IPS DF 6.9 (cell line): ENCODE measurements at places on chromosomes 6 and 20.
A peak's percentile ranks its signal among the peaks of the same experiment; 100 is the strongest.

DNA sequence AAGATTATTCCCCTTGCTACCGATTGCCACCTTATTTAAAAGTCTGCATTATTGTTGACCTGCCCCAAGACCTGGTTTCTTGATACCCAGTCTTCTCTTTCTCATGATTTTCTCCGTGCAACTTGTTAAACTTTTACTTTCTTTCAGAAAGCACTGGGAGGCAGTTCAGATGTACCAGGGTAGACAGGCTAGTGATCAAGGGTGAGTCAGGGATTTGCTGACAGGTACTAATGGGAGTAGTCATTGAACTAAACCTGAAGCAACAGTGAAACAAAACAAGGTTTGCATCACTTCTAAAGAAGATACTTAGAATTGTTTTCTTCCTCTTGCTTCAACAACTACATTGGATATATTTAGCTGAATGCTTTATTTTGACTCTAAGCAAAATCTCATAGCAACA, 124.4 kb downstream of the KCNQ5 start:
- no peaks in the 10 kb centered on the region for H3K27me3 ChIP-seq
- H3K4me3 ChIP-seq: no peak overlapping the region
- no peak overlapping the region for H3K27ac ChIP-seq
- H3K4me1 ChIP-seq: no peaks in the 10 kb centered on the region
- no peak for DNase-seq

DNA sequence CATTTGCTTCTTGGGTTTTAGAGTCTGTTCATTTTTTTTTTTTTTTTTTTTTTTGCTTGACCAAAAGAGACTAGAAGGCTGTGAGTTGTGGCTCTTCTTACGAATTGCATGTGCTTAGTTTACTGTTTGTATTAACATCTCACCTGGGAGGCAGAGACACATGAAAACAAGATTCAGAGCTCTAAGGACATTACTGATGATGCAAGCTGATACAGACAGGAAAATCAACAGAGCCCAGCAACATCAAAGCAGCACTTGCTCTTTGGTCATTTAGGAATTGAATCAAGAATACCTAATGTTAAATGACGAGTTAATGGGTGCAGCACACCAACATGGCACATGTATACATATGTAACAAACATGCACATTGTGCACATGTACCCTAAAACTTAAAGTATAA, 55.7 kb upstream of the HS3ST5 start:
- no peaks in the 10 kb centered on the region for H3K27me3 ChIP-seq
- no peak overlapping the region for H3K4me3 ChIP-seq
- H3K27ac ChIP-seq: no peak overlapping the region
- no peak for DNase-seq

- H3K4me1 ChIP-seq: no peaks in the 10 kb centered on the region
- no peaks in the 10 kb centered on the region for H3K36me3 ChIP-seq
- H3K27ac ChIP-seq: no peak overlapping the region
- H3K27me3 ChIP-seq: no peaks in the 10 kb centered on the region
- H3K4me3 ChIP-seq: no peak overlapping the region
These were observed 423.8 kb upstream of the ID4 start for GRCh38 chr6:19413323-19413722.

DNA sequence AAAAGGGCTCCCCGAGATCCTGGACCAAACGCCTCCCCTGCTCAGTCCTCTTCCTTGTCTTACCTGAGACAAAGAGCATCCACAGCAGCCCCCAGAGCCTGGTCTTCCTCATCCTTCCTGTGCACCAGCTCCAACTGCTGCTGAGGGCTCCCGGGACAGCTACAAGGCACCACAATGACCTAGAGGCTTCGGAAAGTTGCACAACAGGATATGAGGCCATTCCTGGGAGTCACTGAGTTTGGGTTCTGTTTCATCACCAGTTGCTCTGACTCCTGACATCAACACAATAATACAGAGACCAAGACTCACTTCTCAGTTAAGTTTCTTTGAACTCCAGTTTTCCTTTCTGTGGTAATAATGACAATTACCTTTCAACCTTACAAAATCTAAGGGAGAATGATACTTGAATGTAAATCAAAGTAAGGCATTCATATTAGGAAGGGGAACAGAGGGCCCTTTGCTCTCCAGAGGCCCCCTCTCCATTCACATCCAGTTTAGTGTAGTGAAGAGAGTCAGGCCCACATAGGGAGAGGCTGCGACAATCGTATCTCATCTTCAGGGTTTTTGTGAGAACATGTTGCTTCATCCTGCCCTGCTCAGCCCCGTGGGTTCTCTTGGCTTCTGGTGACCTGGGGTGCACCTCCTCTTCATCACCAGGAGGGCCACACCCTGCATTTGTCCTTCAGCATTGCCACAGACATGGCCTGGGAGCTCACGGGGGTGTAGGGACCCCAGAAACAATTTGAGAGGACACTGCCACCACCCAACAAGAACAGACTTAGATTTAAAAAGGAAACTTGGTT, at the start of gene TREM1:
TSS of gene TREM1 (minus strand) at position 139 of the 803 bp plus-strand sequence. CDS start at position 112, 27 bp downstream.
- DNase-seq: no peak
- H3K36me3 ChIP-seq: no peaks in the 10 kb centered on the region
- no peak within 1 kb of the TSS for H3K27ac ChIP-seq
- H3K27me3 ChIP-seq: peaks cover 2% of the 10 kb centered on the region; the same call in 1 of the 2 replicates
- no peaks in the 10 kb centered on the region for H3K4me1 ChIP-seq
- no peak within 1 kb of the TSS for H3K4me3 ChIP-seq

DNA sequence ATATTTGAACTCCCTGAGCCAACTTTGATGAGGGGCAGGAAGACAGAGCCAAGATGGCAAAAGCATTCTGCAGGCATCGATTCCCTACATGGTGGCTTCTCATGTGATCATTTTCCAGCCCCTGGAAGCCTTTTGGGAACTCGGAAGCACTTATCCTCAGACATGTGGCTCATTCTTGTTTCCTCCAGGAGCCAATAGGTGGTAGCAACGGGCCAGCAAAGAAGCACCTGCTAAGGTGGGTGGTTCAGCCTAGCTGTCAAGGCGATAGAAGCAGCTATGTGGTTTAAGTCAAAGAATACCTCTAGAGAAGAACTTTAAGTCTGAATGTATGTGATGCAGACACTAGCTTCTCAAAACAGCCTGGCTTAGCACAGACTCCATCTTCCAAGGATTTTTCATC, 64.9 kb upstream of the PAX1 start:
- H3K27me3 ChIP-seq: no peaks in the 10 kb centered on the region
- H3K27ac ChIP-seq: no peak overlapping the region
- no peaks in the 10 kb centered on the region for H3K36me3 ChIP-seq
- peak; percentile 31 for DNase-seq
- no peaks in the 10 kb centered on the region for H3K4me1 ChIP-seq

- DNase-seq: no peak
- no peaks in the 10 kb centered on the region for H3K36me3 ChIP-seq
- H3K27ac ChIP-seq: no peak overlapping the region
These were observed 9.5 kb upstream of the ATRN start for GRCh38 chr20:3461211-3461771.

GRCh38 chr6:63180367-63180766, 30.9 kb upstream of the FKBP1C start:
- no peak overlapping the region for H3K27ac ChIP-seq
- H3K27me3 ChIP-seq: no peaks in the 10 kb centered on the region
- no peaks in the 10 kb centered on the region for H3K4me1 ChIP-seq
- H3K36me3 ChIP-seq: no peaks in the 10 kb centered on the region
- H3K4me3 ChIP-seq: no peak overlapping the region

DNA sequence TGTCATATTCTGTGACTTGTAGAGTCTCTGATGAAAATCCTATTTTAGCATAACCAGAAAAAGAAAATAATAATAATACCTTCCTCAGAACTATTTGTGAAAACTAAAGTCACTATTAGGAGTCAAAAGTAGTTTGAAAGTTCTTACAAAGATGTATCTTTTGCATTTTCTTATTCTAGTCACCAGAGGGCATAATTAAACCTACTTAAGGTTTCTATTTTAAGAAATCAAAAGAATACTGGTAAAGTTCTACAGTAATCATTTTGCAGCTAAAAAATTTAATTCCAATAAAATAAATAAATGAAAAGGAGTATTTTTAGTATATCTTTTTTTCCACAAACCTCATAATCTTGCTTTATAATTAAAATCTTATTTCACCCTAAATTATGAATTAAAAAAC, 28.0 kb upstream of the MCM9 start:
- no peak overlapping the region for H3K27ac ChIP-seq
- H3K4me1 ChIP-seq: no peaks in the 10 kb centered on the region
- no peak for DNase-seq
- no peaks in the 10 kb centered on the region for H3K27me3 ChIP-seq
- no peak overlapping the region for H3K4me3 ChIP-seq

DNA sequence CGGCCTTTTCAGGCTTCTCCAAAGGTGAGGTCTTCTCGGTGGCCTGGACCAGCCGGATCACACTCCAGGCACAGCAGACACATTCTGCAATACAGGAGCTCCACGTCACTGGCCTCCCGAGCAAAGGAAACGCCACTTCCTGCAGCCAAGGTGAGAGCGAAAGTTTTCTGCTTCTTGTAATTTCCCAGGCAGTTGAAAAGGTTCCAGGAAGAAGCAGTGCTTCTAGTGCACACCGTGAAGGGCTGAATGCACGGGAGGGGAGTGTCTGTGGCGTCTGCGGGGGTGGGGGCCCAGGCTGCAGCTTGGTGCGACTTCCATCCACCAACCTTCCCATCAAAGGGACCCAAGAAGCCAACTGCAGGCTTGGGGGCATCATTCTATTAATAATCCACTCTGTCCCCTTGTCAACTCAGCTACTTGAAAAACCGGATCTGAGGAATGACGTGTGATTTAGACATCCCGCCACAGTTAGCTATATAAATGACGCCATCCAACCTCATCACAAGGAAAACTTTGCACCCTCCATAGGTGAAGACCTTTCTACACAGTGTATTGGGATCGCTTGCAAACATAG, 61.1 kb downstream of the NFATC2 start:
- H3K4me1 ChIP-seq: no peaks in the 10 kb centered on the region
- H3K27me3 ChIP-seq: no peaks in the 10 kb centered on the region

DNA sequence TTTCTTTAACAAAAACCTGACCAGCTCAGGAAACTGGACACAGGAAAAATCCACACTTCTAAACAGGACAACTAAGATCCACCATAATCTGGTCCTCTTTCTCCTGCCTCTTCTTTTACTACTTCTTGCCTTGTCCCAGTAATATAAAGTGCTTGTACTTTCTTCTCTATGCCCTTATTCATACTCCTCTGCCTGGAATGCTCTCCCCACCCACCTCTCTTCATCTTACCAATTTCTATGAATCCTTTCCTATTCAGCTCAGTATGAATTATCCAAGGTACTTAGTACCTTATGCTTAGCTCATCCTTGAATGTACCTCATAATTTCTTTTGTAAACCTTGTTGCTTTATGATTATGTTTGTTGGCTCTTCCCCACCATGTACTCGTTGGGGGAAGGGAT, 159.4 kb downstream of the CDK19 start:
- DNase-seq: no peak
- no peaks in the 10 kb centered on the region; the same call in 1 of the 2 replicates for H3K4me1 ChIP-seq
- H3K4me3 ChIP-seq: no peak overlapping the region
- H3K27me3 ChIP-seq: no peaks in the 10 kb centered on the region
- no peak overlapping the region for H3K27ac ChIP-seq

DNA sequence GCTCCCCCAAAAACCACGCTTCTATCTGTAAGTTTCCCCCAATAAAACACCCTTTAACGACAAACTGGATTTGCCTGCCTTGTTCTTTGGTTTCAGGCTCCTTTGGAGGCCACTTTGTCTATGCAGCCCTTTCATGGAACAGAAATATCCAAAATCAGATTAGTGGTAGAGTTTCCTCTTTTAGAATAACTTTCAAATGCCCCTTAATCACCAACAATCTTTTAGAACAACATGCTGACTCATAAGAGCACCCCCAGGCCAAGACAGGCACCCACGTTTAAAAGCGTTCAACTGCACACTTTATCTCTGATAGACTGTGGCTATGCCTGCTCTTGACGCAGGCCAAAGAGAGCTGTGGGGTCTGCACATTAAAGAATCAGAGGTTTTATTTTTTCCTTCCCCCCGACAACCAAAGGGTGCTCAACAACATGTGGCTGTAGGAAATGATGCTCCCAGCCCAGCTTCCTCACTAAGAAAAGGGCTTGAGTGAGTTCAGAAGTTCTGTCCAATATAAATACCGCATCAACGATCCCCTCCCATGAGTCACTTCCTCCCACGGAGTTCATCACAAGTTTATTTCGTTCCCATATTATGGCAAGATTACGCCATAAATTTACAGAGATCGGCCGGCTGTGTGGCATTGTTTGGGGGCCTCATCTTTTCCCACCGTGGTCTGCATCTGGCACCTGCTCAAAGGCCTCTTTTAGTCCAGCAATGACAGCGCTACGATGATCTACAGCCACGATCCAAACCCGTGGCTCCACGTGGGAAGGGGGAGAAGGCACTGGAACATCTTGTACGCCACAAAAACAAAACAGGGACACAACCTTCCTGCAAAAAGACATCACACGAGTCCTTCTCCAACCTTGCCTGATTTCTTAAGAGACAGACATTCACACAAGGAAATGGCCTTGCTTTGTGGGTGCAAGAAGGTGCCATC, 88.8 kb upstream of the NFATC2 start:
- no peaks in the 10 kb centered on the region for H3K4me1 ChIP-seq
- no peaks in the 10 kb centered on the region for H3K27me3 ChIP-seq
- no peaks in the 10 kb centered on the region for H3K36me3 ChIP-seq
- no peak overlapping the region for H3K27ac ChIP-seq
- H3K4me3 ChIP-seq: no peak overlapping the region

GRCh38 chr6:144416773-144417172, 131.6 kb downstream of the UTRN start:
- no peaks in the 10 kb centered on the region for H3K36me3 ChIP-seq
- no peak overlapping the region for H3K4me3 ChIP-seq
- no peak for DNase-seq
- no peak overlapping the region for H3K27ac ChIP-seq

- no peak overlapping the region for H3K4me3 ChIP-seq
- H3K4me1 ChIP-seq: no peaks in the 10 kb centered on the region
- no peaks in the 10 kb centered on the region for H3K27me3 ChIP-seq
- H3K36me3 ChIP-seq: no peaks in the 10 kb centered on the region
- H3K27ac ChIP-seq: no peak overlapping the region
These were observed 228.5 kb downstream of the ZMYND8 start for GRCh38 chr20:47127999-47128398.

- H3K27ac ChIP-seq: no peak overlapping the region
- no peak for DNase-seq
- no peak overlapping the region for H3K4me3 ChIP-seq
- H3K27me3 ChIP-seq: no peaks in the 10 kb centered on the region
These were observed 13.8 kb upstream of the PTPRA start for GRCh38 chr20:2859330-2860121.

- H3K27ac ChIP-seq: no peak overlapping the region
- no peaks in the 10 kb centered on the region for H3K27me3 ChIP-seq
- no peaks in the 10 kb centered on the region for H3K36me3 ChIP-seq
These were observed 277.0 kb downstream of the FOXA2 start for GRCh38 chr20:22307409-22307808.

- no peak for DNase-seq
- no peaks in the 10 kb centered on the region for H3K27me3 ChIP-seq
- H3K27ac ChIP-seq: no peak overlapping the region
- H3K4me1 ChIP-seq: no peaks in the 10 kb centered on the region
- H3K36me3 ChIP-seq: peaks cover 9% of the 10 kb centered on the region; the same call in 1 of the 2 replicates
These were observed 51.9 kb upstream of the MRPS10 start for GRCh38 chr6:42269553-42269952.
